Stimulated activated CD8-positive, alpha-beta memory T cell treated with anti-CD3 and anti-CD28 coated beads, Interleukin-15, amount 100 ng/mL, for 4 hours (primary cell): ENCODE measurements at places on chromosomes 13 and 19.

GRCh38 chr13:103044056-103044455, 22.2 kb downstream of the SLC10A2 start:
- no peak for DNase-seq

DNA sequence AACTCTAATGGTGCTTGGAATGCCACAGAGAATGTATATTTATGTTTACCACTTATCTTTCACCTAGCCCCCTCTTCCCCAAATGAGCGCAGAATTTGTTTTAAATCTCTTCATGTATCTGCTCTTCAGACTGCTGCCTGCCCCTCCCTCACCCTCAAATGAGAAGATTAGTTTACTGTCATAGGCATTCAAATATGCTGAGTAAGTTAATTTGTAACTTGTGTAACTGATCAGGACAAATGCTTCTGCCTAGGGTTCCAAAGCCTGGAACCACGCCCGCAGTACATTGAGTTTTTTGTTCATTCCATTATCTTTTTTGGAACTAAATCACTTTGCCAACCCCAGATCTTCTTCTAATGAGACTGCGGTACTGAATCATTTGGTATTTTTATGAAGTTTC, 74.5 kb downstream of the ATP8A2 start:
- DNase-seq, result no peak

GRCh38 chr13:30859326-30859725, 46.7 kb upstream of the MEDAG start:
- DNase-seq, result no peak

DNA sequence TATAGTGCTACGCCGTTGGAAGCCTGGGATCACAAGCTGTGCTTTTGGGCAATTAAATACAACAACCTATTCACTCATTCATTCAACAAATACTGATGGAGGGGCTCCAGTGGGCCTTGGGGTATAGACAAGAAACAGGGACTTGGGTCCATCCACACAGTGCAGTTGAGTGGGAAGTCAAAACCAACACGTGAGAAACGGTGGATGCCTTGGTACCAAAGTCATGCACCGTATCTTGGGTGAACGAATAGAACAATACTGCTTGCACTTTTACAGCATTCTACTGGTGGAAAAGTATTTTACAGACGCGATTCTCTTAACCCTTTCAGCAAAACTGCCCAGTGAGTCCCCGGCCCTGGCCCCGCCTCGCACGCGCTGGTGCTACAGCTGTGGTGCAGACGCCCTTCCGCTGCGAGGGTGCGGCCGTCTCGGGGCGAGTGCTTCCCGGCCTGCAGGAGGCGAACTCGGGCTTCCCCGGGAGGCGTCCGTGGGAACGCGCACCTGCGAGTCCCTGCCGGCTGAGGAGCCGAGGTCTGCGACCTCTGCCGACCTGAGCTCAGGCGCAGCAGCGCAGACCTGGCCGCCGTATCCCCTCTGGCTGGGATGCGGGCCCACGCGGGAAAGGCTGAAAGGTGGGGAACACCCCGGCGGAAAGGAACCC, 8.3 kb downstream of the TNFRSF19 start:
- peak; percentile 14 for DNase-seq

DNA sequence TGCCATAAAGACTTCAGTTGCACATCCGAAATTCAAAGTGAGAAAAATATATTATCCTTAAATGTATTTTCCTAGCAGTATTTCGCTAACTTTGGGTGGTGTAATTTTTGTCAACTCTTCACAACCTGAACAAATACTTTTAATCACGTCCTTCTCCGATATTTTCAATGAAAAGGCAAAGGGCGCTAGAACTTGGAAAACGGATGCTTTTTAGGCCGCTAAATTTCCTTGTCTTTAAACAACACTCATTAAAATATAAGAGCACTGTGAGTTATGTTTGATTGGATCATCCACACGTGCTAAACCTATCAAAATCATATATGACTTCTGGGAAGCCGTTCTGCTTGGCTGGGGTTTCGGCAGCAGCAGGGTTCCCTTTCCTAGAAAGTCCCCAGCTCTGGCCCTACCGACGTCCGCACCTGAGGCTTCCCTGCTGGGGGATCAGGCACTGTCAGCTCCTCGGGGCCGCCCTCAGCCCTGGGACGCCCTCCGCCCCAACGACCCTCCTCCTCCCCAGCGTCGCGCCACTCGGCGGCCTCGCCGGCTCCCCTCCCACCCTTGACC, 462 bp upstream of the MPHOSPH8 start:
- no peak for DNase-seq

- no peak for DNase-seq
Observed at GRCh38 chr13:50467156-50468110, 376.1 kb downstream of the DLEU7 start.

DNA sequence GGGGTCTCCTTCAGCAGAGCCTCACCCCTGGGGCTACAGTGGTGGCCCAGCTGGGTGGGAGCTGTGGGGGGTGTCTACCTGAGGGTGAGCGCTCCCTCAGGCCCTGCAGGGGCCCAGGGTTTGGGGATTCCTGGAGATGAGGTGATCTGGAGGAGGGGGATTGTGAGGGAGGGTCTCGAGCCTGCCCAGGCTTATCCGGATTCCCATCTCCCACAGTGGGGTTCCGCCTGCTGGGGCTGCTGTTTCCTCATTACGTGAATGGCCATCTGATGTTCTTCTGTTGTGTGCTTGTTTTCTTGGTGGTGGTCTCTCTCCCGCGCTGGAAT, 4.4 kb downstream of the PPP1R37 start:
- no peak for DNase-seq

DNA sequence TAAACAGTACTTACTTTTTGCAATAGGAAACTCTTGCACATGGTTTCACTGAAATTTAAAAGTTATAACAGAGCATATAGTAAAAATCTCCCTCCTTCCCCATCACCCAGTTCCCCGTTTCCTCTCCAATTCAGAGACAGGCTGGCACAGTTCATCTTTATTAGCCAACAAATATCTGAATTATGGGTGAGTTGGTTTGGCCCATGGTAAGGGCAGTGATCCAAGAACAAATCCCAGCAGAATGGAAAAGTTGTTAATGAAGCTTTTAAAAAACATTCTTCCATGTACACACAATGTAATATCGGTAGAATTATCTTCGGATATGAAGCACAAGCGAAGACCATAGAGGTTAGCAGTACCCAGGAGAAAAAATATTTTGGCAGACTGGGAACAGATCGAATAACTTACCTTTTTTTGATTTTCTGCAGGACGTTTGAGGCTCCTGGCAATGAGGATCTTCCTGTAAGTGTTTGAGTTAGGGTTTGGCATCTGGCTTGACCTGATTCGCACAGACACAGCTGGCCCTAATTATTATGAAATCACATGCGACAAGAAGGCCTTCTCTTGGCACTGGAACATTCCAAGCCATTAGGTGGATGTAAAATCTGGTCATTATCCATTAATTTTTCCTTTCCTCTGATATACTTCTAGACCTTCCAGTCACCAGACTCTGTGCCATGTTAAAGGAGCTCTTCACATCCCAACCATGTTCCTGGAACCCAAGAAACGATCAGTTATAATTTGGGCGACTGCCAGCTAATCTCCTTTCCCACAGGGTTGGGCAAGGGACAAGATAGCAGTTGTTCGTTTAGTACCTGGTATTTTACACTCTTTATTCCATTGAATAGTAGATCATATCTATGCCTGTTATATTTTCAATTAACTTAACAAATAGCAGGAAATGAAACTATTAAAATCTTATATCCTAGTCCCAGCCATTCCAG, 139.4 kb upstream of the TSC22D1 start:
- DNase-seq, result no peak

- no peak for DNase-seq
Observed at GRCh38 chr19:18174983-18175382, 1.4 kb downstream of the IFI30 start.

DNA sequence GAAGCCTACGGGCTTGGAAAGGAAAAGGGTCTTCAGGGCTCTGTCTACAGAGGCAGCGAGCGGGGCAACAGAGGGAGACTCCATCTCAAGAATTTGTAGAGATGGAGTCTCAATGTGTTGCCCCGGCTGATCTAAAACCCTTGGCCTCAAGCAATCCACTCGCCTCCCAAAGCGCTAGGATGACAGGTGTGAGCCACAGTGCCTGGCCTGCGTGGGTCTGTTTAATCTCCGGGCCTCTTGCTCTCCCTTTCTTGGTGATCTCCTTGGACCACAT, 8.1 kb downstream of the RPS9 start:
- DNase-seq, result no peak

- no peak for DNase-seq
Observed at GRCh38 chr13:49020940-49021553, 45.3 kb downstream of the FNDC3A start.

DNA sequence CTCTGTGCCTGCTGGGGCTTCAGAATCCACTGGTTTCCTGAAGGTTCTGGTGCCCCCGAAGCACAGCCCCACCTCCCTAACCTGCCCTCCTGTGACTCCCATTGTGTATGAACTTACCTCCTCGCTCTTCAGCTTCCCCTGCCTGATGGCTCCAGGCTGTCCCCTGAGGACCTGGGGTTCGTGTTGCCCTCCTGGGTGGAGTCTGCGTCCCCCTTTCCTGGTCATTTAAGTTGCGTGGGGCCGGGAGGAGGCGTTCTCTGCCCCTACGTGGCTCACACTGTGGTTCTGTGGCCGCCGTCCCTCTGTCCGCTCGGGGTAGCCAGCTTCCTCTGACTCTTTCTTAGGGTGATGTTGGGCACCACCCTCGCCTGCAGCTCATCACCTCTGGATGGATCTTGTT, 13.9 kb downstream of the TFDP1 start:
- no peak for DNase-seq

- no peak for DNase-seq
Observed at GRCh38 chr13:32125751-32126150, 94.2 kb downstream of the FRY start.

- DNase-seq, result no peak
Observed at GRCh38 chr13:44523146-44524015, 52.7 kb downstream of the TSC22D1 start.

GRCh38 chr19:18666317-18666716, 17.2 kb upstream of the CRTC1 start:
- no peak for DNase-seq

- no peak for DNase-seq
Observed at GRCh38 chr13:99037756-99038155, 59.9 kb upstream of the DOCK9 start.

DNA sequence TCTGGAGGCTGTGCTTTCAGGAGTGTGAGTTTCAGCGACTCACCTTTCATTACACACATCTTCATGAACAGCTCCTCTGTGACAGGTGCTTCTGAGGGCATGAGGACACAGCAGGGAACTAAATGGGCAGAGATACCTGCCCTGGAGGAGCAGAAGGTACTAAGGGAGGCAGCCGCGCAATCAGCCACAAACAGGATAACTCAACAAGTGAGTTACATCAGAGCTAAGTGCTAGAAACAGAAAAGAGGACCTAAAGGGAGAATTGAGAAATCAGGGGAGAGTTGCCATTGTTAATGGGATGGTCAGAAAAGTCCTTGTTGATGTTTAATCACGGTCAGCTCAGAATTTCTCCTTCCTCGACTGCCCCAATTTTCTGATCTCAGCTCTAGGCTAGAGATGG, 42.5 kb downstream of the SYDE1 start:
- DNase-seq, result no peak

GRCh38 chr19:1672038-1672768, 19.8 kb upstream of the TCF3 start:
- DNase-seq, result no peak

GRCh38 chr13:51270623-51271415, 48.6 kb downstream of the FAM124A start:
- no peak for DNase-seq
